ENCODE measurements at places on chromosomes 4 and X. TPM values are rescaled to one million over a fixed set of nuclear protein-coding genes. Genes with fewer than 3 reads are reported as not detected.

DNA sequence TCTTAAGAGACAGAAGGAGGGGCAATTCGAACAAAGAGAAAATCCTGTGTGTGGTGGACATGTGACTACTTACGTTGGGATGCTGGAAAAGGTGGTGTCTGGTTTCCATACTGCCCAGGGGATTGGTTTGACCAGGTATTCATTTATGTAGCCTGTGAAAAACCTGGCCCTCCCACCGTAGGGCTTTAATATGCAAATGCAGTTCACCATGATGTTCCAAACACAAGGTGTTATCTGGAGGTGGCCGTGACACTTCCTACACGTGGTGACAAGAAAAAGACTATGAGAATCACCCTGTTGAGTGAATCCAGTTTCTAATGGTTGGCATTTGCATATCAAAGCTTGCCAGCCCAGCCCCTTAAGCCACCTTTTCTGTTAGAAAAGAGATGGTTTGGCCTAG, 27.9 kb downstream of the UGT2B4 start:
- no peaks in the 10 kb centered on the region for H3K36me3 ChIP-seq
- H3K27me3 ChIP-seq = no peaks in the 10 kb centered on the region
- no peak overlapping the region for H3K4me3 ChIP-seq
- no peak overlapping the region for H3K27ac ChIP-seq
- DNase-seq = no peak

DNA sequence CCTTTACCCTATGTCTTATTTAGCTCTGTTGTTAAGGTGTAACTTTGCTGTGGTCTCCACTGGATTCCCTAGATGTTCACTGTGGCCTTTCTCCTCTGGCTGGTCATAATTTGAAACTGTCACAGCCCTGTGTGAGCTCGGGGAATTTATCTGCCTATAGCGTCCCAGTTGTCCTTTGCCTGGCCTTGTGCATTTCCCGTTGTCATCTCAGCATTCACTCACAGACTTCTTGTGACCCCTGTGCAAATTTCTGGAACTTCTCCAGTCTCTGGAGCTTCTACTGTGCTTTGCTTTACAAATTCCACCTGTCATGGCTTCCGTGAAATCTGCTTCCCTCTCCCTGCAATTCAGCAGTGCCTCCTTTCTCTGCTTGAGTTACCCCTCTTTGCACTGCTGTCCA, 106.7 kb downstream of the WWC2 start:
- H3K4me3 ChIP-seq = no peak overlapping the region
- no peak for DNase-seq
- no peaks in the 10 kb centered on the region for H3K36me3 ChIP-seq
- H3K27me3 ChIP-seq = peaks cover 2% of the 10 kb centered on the region
- no peak overlapping the region for H3K27ac ChIP-seq

GRCh38 chr4:89113415-89113814, 2.1 kb downstream of the TIGD2 start:
- no peak for DNase-seq
- peaks cover 18% of the 10 kb centered on the region for H3K4me1 ChIP-seq
- H3K27me3 ChIP-seq = no peaks in the 10 kb centered on the region
- no peak overlapping the region for H3K4me3 ChIP-seq
- H3K36me3 ChIP-seq = no peaks in the 10 kb centered on the region

The CPLX1 gene
- total RNA-seq = 1.5 TPM

The TRIML2 gene
- not detected for total RNA-seq

GRCh38 chr4:147518846-147519767, 38.2 kb downstream of the EDNRA start:
- no peak overlapping the region for H3K4me3 ChIP-seq
- DNase-seq = peak; percentile 28
- no peaks in the 10 kb centered on the region for H3K4me1 ChIP-seq
- H3K27me3 ChIP-seq = no peaks in the 10 kb centered on the region

The GABRE gene
- not detected for total RNA-seq

GRCh38 chr4:124722071-124722470, 9.5 kb upstream of the ANKRD50 start:
- H3K27me3 ChIP-seq = no peaks in the 10 kb centered on the region
- no peaks in the 10 kb centered on the region for H3K36me3 ChIP-seq
- H3K27ac ChIP-seq = no peak overlapping the region
- DNase-seq = no peak
- H3K4me1 ChIP-seq = no peaks in the 10 kb centered on the region
- no peak overlapping the region for H3K4me3 ChIP-seq

DNA sequence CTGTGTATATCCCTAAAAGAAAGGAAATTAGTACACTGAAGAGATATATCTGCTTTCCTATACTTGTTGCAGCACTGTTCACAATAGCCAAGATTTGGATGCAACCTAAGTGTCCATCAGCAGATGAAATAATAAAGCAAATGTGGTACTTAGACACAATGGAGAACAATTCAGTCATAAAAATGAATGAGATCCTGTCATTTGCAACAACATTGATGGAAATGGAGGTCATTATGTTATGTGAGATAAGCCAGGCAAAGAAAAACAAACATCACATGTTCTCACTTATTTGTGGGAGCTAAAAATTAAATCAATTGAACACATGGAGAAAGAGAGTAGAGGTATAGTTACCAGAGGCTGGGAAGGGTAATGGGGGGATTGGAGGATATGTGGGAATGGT, 611.9 kb downstream of the STPG2 start:
- DNase-seq = no peak
- no peaks in the 10 kb centered on the region for H3K27me3 ChIP-seq
- H3K36me3 ChIP-seq = no peaks in the 10 kb centered on the region
- no peak overlapping the region for H3K4me3 ChIP-seq
- H3K27ac ChIP-seq = no peak overlapping the region

The NKRF gene
- total RNA-seq = 16.4 TPM

The PCDH10 gene
- total RNA-seq = not detected

The MAP3K15 gene
- not detected for total RNA-seq

DNA sequence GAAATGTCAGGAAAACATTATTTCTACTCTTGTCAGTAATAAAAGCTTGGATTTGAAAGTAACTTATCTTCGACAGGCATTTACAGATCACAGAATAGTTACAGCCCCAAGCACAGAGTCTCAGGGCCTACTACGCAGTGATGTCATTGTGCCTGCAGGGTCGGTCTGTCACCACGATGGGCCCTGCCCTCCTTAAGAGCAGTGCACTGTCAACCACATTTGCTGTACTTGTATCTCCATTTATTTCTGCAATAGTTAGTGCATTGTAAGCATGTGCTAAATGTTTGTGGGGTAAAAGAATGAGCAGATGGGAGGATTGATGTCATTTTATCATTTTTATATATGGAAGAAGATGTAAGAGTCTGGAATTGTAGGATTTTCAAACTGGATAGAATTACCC, 13.6 kb upstream of the CCKAR start:
- no peaks in the 10 kb centered on the region for H3K27me3 ChIP-seq
- no peak for DNase-seq
- H3K36me3 ChIP-seq = no peaks in the 10 kb centered on the region
- no peaks in the 10 kb centered on the region for H3K4me1 ChIP-seq
- no peak overlapping the region for H3K4me3 ChIP-seq
- no peak overlapping the region for H3K27ac ChIP-seq

GRCh38 chr4:1907848-1908525, 36.8 kb downstream of the NSD2 start:
- no peaks in the 10 kb centered on the region for H3K27me3 ChIP-seq
- DNase-seq = no peak
- H3K27ac ChIP-seq = no peak overlapping the region
- H3K4me1 ChIP-seq = peaks cover 3% of the 10 kb centered on the region
- H3K4me3 ChIP-seq = no peak overlapping the region

The CT45A2 gene
- not detected for total RNA-seq

- H3K4me3 ChIP-seq = no peak overlapping the region
- H3K4me1 ChIP-seq = no peaks in the 10 kb centered on the region
- no peak for DNase-seq
- no peak overlapping the region for H3K27ac ChIP-seq
- H3K36me3 ChIP-seq = no peaks in the 10 kb centered on the region
Measured at GRCh38 chrX:134886002-134886596, 104.7 kb upstream of the SMIM10 start.

- H3K4me3 ChIP-seq = no peak overlapping the region
- H3K36me3 ChIP-seq = no peaks in the 10 kb centered on the region
- no peak overlapping the region for H3K27ac ChIP-seq
- no peaks in the 10 kb centered on the region for H3K27me3 ChIP-seq
Measured at GRCh38 chr4:78660559-78660958, 109.0 kb downstream of the ANXA3 start.

GRCh38 chr4:168677063-168677462, 180.2 kb downstream of the PALLD start:
- DNase-seq = no peak
- no peaks in the 10 kb centered on the region for H3K4me1 ChIP-seq
- H3K27me3 ChIP-seq = no peaks in the 10 kb centered on the region

- peak overlapping the region; percentile 34 for H3K27ac ChIP-seq
- peaks cover 2% of the 10 kb centered on the region for H3K36me3 ChIP-seq
- H3K4me3 ChIP-seq = no peak overlapping the region
- H3K27me3 ChIP-seq = no peaks in the 10 kb centered on the region
Measured at GRCh38 chrX:19772822-19773628, 114.4 kb downstream of the SH3KBP1 start.

- no peaks in the 10 kb centered on the region for H3K4me1 ChIP-seq
- no peaks in the 10 kb centered on the region for H3K36me3 ChIP-seq
- DNase-seq = no peak
- H3K27ac ChIP-seq = no peak overlapping the region
Measured at GRCh38 chr4:62482355-62482754, 1282.2 kb downstream of the ADGRL3 start.

DNA sequence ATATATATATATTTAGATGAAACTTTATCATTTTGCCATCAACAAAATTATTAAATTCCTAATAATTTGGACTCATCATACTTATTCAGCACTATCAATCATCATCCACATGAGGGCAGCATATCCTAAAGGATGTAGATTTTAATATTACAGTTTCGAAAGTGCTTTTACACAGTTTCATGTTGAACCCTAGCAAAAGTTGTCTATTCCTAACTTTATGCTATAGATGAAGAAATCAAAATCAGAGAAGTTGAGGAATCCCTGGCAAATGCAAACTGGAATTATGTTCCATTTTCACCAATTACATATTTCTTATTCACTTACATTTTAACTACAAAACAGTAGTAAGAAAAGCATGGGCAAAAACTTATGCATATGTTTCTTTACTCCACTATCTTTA, 36.6 kb upstream of the UGT2A1 start:
- DNase-seq = no peak
- no peaks in the 10 kb centered on the region for H3K4me1 ChIP-seq
- no peaks in the 10 kb centered on the region for H3K36me3 ChIP-seq

DNA sequence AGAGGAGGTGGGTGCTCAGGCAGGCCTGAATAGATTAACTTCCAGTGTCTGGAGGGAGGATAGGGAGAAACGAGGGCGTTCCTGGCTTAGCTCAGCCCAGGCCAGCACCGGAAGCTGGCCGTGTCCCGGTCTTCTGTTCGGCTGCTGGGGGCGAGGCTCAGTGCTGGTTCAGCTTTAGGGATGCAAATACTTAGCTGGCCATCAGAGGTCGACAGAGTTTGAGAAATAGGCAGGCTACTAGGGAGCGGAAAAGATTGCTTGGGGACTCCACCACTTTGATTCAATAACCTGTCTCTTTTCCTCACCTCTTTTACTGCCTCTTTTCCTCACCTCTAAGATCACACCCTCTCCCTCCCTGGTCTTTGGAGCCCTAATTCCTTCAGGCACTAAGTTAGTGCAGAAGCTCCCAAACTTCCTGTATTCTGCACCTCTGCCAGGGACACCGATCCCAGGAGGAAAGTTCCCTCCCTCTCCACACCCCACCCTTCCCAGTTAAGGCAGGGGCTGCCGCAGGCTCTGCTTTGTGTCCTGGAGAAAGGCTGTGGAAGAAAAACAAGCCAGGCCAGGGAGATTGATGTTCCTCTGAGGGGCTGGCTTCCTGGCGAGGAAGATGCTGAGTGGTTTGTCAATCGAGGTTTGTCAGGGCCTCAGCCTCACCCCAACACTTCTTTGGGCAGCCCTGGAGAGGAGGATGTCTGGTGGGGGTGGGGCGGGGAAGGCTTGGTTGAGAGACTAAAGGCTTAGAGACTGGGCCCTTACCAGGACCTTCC, 6.0 kb upstream of the EFNB1 start:
- peaks cover under 1% of the 10 kb centered on the region for H3K4me1 ChIP-seq
- no peak overlapping the region for H3K27ac ChIP-seq
- DNase-seq = no peak
- no peaks in the 10 kb centered on the region for H3K27me3 ChIP-seq
- no peak overlapping the region for H3K4me3 ChIP-seq

- H3K36me3 ChIP-seq = peaks cover 2% of the 10 kb centered on the region
- H3K27me3 ChIP-seq = no peaks in the 10 kb centered on the region
- H3K4me3 ChIP-seq = no peak overlapping the region
- no peak for DNase-seq
Measured at GRCh38 chr4:185276036-185276435, 66.6 kb downstream of the SNX25 start.

GRCh38 chr4:168868802-168869201, 141.3 kb downstream of the CBR4 start:
- H3K27ac ChIP-seq = no peak overlapping the region
- no peak for DNase-seq
- H3K36me3 ChIP-seq = no peaks in the 10 kb centered on the region
- H3K27me3 ChIP-seq = no peaks in the 10 kb centered on the region
- no peaks in the 10 kb centered on the region for H3K4me1 ChIP-seq
- H3K4me3 ChIP-seq = no peak overlapping the region

GRCh38 chr4:51894059-51894645, 51.2 kb downstream of the DCUN1D4 start:
- no peak overlapping the region for H3K27ac ChIP-seq
- H3K4me1 ChIP-seq = no peaks in the 10 kb centered on the region
- H3K4me3 ChIP-seq = no peak overlapping the region
- DNase-seq = no peak

The ITIH6 gene
- not detected for total RNA-seq

The CT45A5 gene
- total RNA-seq = not detected

GRCh38 chrX:132615391-132616131, 126.7 kb upstream of the MBNL3 start:
- peak; percentile 64 for DNase-seq
- no peak overlapping the region for H3K4me3 ChIP-seq
- no peaks in the 10 kb centered on the region for H3K27me3 ChIP-seq
- no peaks in the 10 kb centered on the region for H3K4me1 ChIP-seq

GRCh38 chrX:149458586-149458985, 46.5 kb downstream of the IDS start:
- H3K27ac ChIP-seq = no peak overlapping the region
- H3K27me3 ChIP-seq = peaks cover 8% of the 10 kb centered on the region
- DNase-seq = no peak
- no peak overlapping the region for H3K4me3 ChIP-seq

DNA sequence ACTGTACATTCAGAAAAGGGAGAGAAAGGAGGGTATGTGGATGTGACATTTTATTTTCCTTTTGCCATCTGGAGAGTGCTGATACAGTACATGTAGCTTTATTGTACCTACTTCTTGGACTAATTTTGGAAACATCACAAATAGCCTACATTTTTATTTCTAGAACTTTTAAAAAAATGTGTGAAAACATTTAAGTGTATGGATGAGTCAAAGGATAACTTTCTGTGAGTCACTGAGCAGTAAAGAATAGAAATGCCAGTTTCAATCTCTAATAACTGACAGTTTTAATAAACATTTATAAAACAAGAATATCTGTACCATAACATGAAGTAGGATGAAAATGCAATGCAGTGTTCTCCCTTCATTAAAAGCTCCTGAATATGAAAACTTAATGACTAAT, 374.4 kb upstream of the NWD2 start:
- H3K36me3 ChIP-seq = no peaks in the 10 kb centered on the region
- H3K27ac ChIP-seq = no peak overlapping the region
- H3K27me3 ChIP-seq = no peaks in the 10 kb centered on the region
